Stimulated activated CD4-positive, alpha-beta T cell treated with anti-CD3 and anti-CD28 coated beads, Interleukin-1b, Interleukin-23, amount 100 ng/mL, for 24 hours (primary cell): ENCODE measurements at places on chromosomes 5 and 9.

DNA sequence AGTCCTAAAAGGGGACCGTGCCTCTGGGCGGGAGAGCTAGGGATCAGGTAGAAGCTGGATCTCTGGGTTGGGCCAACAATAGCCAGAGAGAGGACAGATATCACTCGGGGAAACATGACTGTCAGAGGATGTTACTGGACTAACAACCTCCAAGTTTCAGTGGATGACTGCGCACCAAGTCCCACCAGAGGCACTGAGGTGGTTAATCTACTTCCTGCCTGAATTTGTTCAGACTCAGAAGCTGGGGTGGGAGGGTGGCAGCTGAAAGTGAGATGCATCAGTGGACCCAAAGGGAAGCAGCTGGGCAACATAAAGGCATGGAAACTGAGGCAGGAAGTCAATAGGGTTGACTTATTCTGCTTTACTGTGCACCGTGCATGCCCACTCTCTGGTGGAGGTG, 130.1 kb upstream of the SLC44A1 start:
- no peak for DNase-seq

- DNase-seq = no peak
Measured at GRCh38 chr9:14415947-14416346, 102.0 kb upstream of the NFIB start.

GRCh38 chr9:36317766-36318165, 59.5 kb upstream of the GNE start:
- no peak for DNase-seq

DNA sequence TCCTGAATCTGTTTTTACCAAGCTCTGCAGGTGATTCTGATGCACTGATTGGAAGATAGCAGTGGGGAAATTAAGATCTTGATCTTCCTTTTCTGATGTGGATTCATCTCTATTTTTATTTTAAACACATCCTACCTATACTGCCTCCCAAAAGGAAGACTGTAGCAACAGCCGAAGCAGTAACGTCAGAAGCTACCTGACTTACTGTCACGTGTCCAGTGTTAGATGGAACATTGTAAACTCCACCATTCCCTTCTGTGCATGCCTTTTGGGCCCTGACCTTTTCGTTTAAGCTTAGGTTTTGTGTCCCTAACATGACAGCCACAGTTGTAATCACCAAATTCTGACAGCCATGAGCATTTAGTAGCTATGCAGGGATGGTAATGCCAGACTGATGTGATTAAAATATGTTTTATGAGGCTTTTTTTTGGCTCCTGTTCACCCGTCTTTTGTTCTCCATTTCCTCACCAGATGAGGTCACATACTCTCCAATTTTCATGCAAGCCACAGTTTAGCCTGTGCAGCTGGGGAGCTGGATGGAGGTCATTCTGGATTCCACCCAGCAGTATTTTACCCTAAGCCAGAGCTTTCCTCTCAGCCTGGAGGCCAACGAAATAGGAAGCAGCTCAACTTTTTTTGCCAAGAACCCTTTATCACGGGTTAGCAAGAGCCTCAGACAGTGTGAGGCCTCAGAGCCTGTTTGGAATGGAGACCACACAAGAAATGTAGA, 15.6 kb upstream of the FOXD1 start:
- no peak for DNase-seq

DNA sequence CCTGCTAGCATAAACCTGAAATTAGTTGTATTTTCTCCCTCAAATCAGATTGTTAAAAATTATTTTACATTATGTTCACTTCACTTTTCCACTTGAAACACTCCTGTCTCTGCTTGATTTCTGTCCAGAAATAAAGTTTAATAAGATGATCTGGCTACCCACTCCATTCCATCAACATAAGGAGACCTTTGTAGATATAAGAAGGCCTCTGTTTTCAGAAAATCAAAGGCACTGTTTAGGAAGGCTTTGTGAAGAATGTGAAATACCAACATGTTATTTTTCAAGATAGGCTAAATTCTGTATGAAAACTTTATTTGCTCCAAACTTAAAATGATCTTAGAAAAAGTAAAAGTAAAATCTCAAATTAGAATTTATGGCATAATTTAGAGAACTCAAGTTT, 15.1 kb downstream of the RHOBTB3 start:
- no peak for DNase-seq

- DNase-seq = no peak
Measured at GRCh38 chr5:111968459-111968858, 211.5 kb upstream of the NREP start.

DNA sequence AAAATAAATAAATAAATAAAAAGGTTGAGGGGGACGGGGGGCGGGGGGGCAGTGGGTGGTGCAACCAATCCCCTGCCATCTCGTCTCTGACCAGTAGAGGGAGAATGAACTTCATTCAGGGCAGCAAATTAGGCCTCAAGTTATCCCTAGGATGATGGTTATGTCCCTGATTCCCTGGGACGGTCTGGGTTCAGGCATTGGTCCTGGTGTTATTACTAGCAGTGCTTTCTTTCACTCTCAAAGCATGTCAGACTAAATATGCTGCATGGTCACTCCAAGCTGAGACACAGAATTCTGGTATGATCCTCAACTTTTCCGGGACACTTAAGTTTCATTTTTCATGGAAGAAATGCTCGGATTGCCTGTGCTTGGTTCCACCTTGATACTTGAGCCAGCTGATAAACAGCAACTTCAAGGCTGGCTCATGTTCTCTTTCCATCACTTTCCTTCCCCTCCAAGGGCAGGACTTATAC, 59.4 kb downstream of the DAP start:
- DNase-seq = peak; percentile 11
